Breast epithelium (tissue), 4 donors: ENCODE measurements at places on chromosomes 16 and 17. TPM values are rescaled to one million over a fixed set of nuclear protein-coding genes. Genes with fewer than 3 reads are reported as not detected.

GRCh38 chr17:59812139-59812538 lies 80.6 kb downstream of the TUBD1 start:
- no peak for DNase-seq

DNA sequence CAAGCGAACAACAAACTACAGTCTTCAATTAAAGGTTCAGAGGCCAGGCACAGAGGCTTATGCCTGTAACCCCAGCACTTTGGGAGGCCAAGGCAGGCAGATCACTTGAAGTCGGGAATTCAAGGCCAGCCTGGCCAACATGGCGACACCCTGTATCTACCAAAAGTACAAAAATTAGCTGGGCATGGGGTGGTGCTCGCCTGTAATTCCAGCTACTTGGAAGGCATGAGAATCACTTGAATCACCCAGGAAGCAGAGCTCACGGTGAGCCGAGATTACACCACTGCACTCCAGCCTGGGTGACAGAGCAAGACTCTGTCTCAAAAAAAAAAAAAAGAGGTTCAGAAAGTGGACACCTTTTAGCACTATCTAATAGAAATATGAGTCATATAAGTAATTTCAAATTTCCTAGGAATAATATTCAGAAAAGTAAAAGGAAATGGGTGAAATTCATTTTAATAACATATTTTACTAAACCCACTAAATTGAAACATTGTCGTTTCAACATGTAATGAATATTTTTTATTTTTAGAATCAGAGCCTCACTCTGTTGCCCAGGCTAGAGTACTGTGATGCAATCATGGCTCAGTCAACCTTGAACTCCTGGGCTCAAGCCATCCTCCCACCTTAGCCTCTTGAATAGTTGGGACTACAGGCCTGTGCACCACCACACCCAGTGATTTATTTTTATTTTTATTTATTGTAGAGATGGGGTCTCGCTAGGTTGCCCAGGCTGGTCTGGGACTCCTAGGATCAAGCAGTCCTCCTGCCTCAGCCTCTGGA lies 15.2 kb upstream of the MARCHF10 start:
- DNase-seq: no peak

GRCh38 chr16:85061566-85061965 lies 34.0 kb downstream of the KIAA0513 start:
- DNase-seq: no peak

DNA sequence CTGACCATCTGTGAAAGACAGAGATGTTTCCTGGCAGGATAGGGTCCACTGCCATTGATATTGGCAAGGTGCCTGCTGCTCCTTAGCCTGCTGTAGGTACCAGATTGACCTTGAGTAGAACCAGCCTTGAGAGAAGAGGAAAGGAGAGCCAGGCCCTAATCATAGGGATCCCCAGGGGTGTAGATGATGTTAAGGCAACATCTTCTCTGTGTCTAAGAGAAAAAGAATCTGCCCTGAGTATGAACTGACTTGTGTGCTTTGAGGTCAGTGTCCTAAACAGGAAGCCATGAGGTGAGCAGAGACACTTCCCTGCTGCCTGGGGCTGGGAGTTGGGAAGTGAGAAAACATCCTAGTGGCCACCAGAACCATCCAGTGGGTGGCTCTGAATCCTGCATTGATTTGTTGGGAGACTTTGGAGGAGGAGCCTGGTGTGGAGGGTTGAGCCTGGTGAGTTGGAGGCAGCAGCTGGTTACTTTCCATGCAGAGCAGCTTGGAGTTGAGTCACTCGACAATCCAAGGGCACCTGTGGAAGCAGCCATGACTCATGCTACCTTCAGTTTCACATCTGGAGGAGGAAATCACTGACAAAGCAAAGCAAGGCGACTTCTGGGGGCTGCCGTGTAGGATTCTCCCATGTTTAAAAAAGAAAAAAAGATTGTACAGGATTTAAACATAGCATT lies 47.8 kb downstream of the BMERB1 start:
- peak; percentile 62 for DNase-seq

DNA sequence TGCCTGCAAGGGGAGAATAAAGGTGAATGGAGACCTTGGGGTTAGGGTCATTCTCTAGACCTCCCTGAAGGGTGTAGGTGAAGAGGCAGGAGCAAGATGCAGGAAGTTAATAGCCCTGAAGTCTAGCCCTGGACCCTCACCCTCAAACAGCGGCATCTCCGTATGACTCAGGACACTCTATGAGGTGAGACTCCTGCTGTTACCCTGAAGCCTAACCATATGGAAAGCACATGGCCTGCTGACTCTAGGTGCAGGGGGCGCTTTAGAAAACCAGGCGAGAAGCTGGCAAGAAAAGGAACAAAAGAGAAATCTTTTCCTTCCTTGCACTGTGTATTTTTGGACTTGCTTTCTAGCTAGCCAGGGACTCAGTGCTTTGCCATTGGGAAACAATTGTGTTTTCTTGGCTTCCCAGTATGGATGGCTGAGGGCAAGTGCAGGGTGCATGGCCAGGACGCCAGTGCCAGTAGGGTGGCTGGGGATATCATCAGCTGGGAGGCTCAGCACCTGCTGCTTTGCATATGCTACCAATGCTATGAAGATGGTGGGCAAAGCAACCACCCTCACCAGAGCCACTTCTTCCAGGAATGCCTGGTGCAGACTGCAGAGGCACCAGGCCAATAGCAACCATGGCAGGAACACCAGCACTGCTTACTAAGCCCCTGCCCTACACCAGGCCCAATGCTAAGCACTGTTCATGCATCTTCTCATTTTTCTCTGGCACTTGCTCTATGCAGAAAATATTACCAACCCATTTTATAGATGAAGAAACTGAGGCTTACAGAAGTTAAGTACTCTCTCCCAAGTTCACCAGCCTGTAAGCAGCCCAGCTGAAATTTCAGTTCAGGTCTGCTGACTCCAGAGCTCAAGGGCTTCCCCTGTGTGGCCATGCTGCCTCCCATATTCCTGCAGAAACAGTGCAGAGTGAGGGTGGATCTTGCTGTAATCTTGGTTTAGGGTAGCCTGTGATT lies 425.1 kb downstream of the SLC39A11 start:
- no peak for DNase-seq

The RAMP2 gene
- total RNA-seq: 29.5 TPM

The MYH1 gene
- total RNA-seq: not detected
